ENCODE measurements at places on chromosomes 7 and 10.

DNA sequence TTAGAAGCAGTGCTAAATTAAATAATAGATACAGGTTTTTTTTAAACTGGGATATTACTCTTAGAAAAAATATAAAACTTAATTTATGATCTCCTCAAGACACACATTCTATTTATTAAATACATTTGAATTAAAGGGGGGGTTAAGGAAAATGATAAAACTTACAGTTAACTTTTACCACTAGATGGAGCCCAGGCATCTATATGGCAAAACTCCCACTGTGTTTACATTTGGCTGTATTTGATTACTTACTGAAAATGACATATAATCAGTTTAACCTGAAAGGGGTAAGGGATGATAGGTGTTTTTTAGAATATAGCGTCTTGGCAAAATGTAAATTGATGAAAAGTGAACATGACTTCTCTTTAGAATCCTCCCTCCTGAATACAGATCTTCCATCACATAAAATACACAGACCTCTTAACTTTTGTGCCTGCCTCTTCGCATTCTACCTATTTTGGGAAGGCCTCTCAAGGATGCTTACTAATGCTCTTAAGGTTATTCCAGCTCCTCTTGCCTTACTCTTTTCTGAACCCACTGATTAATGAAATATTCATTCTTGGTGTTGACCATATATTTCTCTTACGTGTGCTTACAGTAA is 235.7 kb downstream of the AGMO start:
- no peak for DNase-seq

DNA sequence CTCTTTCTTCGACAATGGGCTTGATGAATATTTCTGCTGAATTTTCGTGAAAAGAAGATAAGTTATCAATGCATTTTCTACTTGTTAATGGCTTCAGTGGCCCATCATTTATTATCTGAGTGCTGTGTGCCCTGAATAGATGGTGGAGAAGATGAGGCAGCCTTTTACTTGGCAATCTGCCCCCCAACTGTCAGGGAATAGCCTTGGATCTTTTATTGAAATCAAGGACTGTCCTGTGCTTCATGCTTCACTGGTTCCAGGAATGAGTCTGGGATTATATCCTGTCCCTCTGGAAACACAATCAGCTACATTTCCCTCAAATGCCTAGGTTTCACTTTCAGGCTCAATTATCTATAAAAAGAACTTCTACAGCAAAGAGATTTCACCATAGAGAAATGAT is 75.9 kb upstream of the NXPH1 start:
- DNase-seq, result no peak

DNA sequence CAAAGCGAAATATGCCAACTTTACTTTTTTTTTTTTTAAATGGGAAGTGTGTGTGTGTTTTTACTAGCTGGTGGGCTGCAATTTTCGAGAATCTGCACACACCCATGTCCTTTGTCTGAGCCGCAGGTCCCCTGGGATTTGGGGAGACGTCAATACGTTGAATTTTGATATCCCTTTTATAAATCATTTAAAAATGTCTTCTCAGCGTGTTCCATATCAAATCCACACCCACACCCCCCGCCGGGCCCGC is 404 bp upstream of the FMC1 start:
- DNase-seq, result no peak

- no peak for DNase-seq
These were observed 302.2 kb downstream of the PTPRN2 start for GRCh38 chr7:158285383-158285770.

GRCh38 chr10:8677642-8678041 is 623.2 kb downstream of the GATA3 start:
- DNase-seq, result no peak

- no peak for DNase-seq
These were observed 69.5 kb downstream of the GBF1 start for GRCh38 chr10:102314801-102315200.

- DNase-seq, result no peak
These were observed 150.6 kb upstream of the PCBD1 start for GRCh38 chr10:71038921-71039320.

- DNase-seq, result no peak
These were observed 8.6 kb downstream of the GJD4 start for GRCh38 chr10:35613597-35614226.

GRCh38 chr10:95513008-95513589 is 48.1 kb downstream of the SORBS1 start:
- DNase-seq, result no peak

- DNase-seq, result no peak
These were observed 21.3 kb downstream of the FAM107B start for GRCh38 chr10:14753441-14753840.

DNA sequence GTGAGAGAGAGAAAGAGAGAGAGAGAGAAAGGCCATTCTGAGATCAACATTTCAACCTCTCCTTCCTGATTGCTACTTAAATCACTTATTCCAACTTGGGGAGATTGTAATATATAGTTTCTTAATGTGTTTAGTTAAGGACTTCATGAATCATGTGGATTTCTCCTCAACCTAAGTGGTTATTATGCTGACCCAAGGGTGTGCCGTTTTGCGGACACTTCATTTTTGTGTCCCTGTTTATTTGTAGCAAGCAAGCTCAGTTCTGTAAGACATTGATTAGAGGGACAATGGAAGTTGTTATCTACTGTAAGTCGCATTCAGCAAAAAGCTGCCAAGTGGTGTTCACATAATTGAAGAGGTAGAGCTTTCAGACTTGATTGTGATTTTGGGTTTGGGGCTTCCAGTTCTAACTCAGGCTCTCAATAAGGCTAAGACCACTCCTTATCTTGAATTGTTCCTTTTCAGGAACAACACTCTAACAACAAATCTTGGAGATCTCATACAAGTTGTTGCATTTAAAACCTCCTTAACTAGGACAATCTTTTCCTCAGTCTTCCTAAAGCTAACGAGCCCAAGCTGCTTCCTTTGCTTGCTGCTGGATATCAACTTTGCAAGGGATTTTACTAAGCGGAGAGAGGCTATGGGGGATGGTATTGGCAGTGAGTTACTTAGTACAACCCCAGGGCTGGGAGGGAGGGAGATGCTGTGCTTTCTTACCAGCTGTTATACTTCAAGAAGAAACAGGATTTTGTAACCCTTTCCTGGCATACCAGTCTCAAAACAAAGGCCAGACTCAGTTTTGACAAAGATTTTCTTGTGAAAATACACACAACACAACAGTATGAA is 19.8 kb upstream of the COL1A2 start:
- no peak for DNase-seq

GRCh38 chr7:22582863-22583622 is 83.1 kb upstream of the STEAP1B start:
- peak; percentile 100 for DNase-seq

DNA sequence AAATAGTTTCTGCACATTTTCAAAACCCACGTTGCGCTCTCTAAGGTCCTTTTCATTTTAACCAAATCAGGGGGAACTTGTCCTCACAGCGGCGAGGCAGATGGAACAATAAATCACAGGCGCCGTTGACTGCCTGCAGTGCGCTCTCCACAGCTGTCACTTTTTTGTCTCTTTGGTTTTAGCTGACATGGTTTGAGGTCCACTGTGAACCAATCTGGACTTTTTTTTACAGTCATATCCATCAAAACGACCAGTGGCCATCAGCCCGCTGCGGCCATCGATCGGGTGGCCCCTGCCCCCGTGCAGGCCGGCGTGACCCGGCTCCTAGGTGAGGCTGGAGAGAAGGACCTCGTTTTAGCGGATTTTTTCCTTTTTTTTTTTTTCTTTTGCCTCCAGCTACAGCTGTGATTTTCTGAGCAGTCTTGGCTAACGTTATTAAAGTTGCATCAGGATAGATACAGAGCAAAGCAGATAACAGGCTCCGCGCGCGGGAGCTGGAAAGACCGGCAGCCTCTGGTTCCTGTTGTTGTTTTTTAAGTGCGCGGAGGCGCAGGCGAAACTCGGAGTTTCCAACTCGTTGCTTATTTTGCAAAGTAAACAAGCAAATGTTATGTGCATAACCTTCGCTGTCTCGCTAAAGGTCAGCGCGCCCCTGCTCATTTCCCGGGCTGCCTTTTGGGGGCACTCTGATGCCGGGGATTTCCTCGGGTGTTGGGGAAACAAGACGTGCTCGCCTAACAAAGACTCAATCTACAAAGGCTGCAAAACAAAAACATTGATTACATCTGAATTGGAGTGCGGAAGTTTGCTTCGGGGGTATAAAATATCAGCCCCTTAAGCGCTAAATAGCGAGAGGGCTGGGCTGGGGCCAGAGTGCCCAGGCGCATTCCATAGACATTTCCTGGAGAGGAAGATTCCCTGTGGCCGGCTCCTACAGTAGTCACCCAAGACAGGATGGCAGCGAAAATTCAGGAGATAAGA is 414.8 kb upstream of the MKI67 start:
- DNase-seq, result no peak
